ENCODE measurements at places on chromosomes 2 and 18.

GRCh38 chr2:123073371-123073770 is 951.7 kb upstream of the CNTNAP5 start:
- no peak for DNase-seq

DNA sequence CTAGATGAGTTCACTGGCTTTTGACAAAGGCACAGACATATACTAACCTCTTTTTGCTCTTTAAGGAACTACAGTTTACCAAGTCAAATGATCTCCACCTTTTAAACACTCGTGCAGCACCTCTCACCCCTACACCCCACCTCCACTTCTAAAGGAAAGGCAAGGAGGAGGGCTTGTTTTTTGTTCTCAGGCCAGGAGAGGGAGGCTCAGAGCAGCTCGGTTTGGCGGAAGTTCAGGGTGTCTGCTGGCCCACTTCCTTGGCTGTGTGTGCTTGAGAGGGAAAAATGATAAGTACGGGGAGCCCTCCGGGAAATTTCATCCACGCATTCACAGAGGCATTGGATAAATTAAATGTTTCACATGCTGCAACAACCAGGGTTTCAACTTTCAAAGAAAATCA is 667.9 kb downstream of the BCL11A start:
- DNase-seq, result no peak

DNA sequence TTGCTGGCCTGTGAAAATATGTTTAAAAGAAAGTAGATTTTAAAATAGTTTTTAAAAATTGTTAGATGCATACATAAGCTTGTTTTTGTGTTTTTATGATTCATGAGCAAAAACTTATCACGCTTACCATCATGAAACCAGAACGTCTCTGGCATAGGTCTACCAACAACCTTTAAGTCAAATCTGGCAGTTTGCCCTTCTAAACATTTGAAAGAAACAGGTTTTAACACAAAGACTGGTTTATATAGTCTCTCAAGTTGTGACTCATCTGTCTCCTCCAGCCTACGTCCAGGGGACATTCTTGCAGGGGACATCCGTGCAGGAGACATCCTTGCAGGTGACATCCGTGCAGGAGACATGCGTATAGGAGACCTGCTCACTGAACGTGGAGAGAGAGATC is 29.6 kb downstream of the TTN start:
- no peak for DNase-seq

DNA sequence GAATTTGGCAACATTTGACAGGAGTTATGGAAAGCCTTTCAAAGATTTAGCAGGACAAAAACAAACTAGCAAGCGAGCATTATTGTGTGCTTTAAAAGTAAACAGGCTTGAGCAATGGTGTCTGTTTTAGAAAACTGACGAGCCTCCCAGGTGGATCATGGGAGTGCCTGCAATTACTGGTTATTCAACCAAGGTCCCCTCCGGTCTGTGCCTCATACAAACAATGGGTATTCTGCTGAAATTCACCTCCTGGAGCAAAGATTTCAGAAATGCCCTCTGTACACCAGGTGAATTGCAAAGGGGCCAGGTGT is 22.4 kb downstream of the RTP5 start:
- no peak for DNase-seq

DNA sequence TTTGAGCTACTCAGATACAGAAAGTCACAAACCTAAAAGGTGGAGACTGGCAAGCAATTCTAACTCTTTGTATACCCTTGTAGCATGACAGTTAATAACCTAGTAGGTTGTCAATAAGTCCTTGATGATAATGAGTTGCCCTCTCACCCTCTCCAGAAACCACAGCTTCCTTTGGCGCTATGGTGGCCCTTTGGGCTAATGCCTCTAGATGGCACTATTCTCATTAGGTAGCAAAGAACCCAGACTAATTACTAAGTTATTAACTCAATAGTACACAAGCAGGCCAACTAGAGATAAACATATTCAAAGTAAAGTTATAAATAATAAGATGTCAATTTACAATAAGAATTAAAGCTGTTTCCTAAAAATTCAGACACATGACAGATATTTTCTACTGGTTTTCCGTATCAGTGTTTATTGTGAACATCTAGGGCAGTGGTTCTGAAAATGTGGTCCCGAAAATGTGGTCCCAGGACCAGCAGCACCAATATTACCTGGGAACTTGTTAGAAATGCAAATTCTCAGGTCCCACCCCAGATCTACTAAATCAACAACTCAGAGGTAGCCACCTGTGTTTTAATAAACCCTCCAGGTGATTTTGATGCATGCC is 41.1 kb downstream of the LDAH start:
- no peak for DNase-seq

- no peak for DNase-seq
Observed at GRCh38 chr18:9910071-9910470, 3.7 kb upstream of the VAPA start.

DNA sequence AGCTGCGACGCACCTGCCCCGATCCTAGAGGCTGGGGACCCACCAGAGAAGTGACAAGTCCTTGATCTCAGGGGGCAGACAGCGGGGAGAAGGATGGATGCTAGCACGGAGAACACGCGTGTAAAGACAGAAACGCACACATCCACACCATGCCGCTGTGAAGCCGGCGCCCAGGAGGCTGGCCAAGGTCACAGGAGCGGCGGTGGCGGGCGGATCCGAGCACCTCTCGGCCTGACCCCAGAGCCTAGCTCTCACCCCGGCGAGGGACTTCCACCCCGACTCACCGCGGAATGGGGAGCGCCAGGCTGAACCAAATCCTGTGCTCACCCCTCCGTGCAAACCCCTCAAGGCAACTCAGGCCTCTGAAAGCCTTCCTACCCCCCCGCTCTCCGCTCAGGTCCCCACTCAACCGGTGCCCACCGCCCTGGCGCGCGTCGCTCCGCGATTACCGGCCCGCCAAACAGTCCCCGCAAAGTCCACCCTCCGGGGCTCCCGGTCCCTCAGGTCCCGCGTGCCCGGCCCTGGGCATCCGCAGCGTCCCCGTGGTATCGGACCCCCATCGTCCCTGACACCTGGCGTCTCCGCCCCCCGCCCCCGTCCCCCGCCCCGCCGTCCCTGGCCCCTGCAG is 460 bp upstream of the LRRFIP1 start:
- DNase-seq, result no peak

DNA sequence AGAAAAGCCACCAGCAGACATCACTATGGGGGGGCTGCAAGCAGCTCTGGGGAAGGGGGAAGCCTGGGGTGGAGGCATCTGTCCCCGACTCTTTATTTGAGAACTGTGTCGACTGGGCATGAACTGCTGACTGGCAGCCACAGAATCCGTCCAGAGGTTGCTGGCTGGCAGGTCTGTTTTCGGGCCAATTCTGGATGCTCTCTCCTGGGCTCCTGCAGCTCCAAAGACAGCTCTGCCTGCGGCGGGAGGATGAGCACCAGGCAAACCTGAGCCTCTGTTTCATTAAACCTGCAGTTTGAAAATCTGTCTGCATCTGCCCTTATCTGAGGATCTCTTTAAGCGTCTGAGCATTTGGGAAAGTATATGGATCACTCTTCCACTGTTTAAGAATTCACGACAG is 34.4 kb upstream of the RPL31 start:
- no peak for DNase-seq

- no peak for DNase-seq
Observed at GRCh38 chr2:133365117-133365516, 203.1 kb downstream of the NCKAP5 start.

DNA sequence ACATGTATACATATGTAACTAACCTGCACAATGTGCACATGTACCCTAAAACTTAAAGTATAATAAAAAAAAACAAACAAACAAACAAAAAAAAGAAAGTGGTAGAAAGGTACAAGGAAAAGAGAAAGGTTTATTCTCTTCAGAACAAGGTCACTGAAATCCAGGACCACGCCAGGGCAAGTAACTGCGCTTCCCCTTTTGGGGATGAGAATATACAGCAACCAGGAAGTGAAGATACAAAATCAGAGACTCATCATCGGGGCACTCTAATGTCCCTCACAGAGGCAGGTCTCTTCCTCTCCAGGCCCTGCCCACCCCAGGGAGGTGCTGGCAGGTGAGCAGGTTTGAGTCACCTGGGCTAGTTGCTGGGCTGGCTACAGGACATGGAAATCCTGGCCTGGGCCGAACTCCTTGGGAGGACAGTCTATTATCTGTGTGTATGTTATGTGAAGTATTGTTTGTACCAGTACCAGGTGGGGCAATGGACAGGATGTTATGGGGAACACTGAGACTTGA is 100.4 kb upstream of the GPR45 start:
- DNase-seq, result no peak

- no peak for DNase-seq
Observed at GRCh38 chr18:79571211-79572092, 108.2 kb upstream of the CTDP1 start.

DNA sequence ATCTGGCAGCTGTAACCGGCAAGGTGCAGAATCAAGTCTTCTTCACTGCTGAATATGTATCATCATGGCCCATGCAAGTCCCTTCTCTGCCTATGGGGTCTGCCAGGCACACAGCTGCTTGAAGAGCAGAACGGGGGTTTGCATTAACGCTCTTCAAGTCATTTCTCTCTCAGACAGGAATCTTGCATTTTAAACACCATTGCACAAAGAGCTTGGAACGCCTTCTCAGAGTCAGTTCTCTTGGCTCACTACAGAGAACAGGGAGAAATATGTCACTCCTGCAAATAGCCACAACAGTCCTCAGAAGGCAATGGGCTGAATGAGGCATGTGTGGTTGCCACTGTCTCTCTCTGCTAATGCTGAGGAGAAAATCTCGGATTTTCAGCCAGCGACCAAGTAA is 2173.5 kb upstream of the PIK3C3 start:
- DNase-seq, result no peak

- no peak for DNase-seq
Observed at GRCh38 chr2:10190737-10191532, 68.4 kb downstream of the RRM2 start.

DNA sequence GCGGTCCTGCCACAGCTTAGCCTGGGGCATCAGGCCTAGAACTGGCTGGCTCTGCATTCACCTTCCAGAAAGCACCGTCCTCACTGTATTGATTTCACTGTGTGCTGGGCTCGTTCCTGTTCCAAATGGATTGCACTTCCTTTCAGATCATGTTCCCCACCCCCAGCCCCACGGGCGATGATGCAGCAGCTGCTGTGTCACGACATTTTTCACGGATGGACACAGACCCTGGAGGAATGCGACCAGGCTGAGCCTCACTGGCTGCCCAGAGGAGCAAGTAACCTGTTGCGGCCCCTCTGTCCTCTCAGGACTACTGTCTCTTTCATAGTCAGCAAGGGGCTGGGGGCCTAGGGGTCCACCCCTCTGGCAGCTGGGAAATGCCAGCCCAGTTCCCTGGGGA is 50.3 kb downstream of the CAPN13 start:
- DNase-seq, result no peak

GRCh38 chr2:200635251-200635650 is 49.4 kb downstream of the AOX1 start:
- DNase-seq, result no peak

DNA sequence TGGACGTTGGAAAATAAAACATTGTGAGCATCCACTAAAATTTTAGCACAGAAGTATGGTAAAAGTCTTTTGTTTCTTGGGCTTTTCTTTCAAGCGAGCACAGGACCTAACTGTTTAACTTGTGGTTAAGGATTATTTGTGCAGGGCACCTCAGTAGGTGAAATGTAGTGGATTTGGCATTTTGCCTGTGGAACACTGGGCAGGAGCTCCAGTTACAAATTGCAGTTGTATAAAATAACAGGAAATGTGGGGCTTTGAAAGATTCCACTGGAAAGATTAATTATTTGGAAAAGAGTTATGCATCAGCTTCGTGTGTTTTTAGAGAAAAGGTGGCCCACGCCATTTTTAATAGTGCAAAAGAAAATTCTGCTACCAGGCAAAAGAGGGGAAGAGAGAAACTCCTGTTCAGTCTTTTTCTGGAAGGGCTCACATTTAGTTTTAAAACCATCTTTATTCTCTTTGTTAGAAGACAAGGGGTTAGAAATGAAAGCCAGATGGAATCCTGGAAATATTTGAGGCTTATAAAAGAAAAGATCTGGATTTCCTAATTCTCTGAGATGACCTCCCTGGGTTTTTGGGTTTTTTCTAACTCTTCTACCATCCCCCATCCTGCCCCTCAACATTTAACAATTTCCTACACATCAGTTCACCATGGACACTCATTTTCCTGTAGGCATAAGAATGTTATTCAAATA is 144.3 kb upstream of the SERTAD2 start:
- no peak for DNase-seq

DNA sequence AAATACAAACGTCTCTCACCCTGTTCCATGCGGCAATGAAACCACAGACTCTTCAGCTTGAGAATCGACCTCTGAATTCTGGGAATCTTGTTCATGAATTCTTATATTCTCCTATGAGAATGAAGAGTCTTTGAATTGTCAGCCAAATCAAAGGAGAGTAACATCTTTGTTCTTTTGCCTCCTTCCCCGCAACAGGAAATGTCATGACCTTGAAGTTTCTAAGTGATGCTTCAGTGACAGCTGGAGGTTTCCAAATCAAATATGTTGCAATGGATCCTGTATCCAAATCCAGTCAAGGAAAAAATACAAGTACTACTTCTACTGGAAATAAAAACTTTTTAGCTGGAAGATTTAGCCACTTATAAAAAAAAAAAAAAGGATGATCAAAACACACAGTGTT is 21.8 kb downstream of the TNFAIP6 start:
- no peak for DNase-seq

- no peak for DNase-seq
Observed at GRCh38 chr2:182391443-182391842, 35.4 kb downstream of the PDE1A start.

DNA sequence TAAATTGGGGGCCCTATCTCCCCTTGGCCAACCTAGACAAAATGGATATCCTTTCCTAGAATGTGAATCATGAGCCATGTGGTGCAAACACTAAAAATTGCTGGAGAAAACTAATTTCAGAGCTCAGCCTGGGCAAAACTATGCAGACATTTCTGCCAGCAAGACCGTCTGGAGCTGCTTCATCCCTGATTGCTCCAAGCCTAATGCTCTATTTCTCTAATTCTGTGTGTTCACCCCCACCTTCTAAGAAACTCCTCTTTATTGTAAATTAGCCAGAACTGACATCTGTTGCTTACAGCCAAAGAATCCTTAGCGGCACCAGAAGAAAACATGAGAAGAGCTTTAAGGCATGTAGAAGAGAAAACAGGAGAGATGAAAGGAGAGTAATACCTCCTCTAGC is 337.7 kb upstream of the CHAC2 start:
- no peak for DNase-seq

- no peak for DNase-seq
Observed at GRCh38 chr2:134391751-134392160, 137.9 kb downstream of the MGAT5 start.

- DNase-seq, result no peak
Observed at GRCh38 chr2:192487636-192488035, 292.9 kb upstream of the TMEFF2 start.

DNA sequence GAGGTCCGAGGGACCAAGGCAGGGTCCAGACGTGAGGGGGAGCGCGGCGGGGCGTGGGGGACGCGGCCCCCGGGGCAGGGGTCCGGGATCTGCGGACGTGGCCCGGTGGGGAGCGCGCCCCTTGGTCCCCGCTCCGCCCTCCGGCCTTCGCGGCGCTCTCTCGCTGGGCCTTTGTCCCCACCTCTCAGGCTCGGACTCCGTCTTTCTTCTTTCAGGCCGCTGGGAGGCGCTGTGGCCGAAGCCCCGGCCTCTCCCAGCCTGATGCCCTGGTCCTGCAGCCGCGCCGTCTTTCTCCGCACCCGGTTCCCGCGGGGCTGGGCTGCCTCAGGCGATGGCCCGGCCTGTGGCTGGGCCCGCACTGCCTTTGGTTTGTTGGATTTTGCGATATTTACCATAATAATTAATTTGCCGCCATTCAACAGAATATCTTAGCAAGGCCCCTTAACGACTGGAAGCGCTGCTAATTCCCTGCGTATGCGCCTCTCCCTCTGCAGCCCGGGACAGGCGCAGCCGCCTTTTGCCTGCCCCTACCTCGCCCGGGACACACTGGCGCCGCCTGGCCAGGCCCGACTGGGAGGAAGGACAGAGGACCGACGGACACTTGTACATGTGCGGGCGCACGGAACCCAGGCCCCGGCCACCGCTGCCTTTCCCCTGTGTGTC is 10.8 kb downstream of the SIX3 start:
- DNase-seq, result no peak

All from stimulated activated CD8-positive, alpha-beta memory T cell treated with anti-CD3 and anti-CD28 coated beads, Interleukin-15, amount 100 ng/mL, for 4 hours (primary cell).